ENCODE measurements at places on chromosomes 5 and 9.

- DNase-seq, result no peak
Observed at GRCh38 chr5:179872828-179873575, 14.4 kb upstream of the MRNIP start.

DNA sequence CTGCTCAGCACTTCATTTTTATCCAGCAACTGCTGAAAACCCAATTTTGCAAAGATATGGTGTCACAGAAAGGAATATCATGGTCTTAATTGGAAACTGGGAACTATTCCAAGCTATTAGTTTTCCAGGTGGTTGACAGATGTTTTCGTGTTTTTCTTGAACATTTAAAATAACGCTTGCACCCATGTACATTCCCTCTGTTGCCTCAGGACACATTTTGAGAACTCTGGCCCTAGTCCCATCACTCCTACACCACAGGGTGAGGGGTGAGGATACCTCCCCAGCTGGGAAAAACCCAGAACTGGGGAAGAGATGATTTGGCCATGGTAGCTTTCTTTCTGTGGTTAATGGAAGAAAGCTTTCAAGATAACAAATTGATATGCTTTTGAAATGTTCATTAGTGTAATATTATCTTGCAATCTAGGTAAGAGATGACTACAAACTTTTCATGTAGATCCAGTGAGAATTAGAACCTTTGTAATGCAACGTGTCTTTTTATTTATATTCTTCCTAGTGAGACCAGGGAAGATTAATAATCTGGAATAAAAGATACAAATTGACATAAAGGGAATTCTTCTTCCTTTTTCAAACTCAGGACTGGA is 627.0 kb downstream of the RAB3C start:
- DNase-seq, result peak; percentile 78

GRCh38 chr9:32942755-32943460 is 58.5 kb downstream of the APTX start:
- DNase-seq, result no peak

DNA sequence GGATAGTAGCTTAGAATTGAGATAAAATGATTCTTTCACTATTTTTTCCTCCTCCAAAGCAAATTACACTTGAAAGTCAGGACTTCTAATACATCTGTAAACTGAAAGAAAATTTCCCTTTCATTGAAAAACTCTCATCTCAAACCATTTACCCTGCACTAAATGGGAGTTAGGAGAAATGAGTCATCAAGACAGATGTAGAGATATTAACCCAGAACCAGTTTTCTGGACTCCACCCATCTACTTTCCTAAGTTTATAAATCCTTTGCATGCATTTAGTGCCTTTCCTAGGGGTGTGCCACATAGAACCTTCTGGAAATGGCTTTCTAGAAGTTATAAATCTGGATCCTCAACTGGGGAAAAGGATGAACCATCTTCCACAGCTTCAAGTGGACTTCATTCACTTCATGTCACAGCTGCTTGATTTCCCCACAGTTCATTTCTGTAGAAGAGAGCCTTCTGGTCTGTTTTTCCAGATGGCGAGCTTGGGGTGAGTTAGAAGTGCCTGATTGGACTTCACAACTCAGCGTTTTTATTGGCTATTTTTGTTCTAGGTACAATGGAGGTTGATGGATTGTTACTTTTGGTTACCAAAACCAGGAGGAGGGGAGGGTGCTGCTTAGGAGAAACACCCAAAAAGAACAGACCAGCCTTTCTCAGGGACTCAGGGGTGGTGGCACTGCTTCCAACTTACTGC is 72.5 kb upstream of the GPR151 start:
- DNase-seq, result no peak

- DNase-seq, result no peak
Observed at GRCh38 chr9:134569626-134570025, 72.0 kb upstream of the COL5A1 start.

GRCh38 chr5:156120777-156121176 is 206.2 kb upstream of the SGCD start:
- DNase-seq, result no peak

GRCh38 chr5:119708076-119708790 is 78.9 kb downstream of the FAM170A start:
- no peak for DNase-seq

DNA sequence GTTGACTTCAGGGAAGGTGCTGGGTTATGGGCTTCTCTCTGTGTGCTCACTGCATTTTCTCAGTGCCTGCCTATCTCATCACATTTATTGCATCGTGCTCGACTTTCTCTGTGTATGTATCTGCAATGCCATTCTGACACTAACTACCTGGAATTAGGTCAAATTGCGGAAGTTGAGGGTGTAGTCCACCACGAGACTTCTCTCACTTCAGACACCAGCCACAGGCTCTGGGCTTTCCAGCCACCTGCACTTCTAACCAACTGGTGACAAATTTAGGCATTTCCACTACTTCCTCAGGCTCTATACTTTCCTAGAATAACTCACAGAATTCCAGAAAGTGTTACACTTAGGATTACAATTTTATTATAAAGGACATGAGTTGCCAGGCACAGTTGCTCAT is 188.6 kb upstream of the ZNF608 start:
- DNase-seq, result no peak

DNA sequence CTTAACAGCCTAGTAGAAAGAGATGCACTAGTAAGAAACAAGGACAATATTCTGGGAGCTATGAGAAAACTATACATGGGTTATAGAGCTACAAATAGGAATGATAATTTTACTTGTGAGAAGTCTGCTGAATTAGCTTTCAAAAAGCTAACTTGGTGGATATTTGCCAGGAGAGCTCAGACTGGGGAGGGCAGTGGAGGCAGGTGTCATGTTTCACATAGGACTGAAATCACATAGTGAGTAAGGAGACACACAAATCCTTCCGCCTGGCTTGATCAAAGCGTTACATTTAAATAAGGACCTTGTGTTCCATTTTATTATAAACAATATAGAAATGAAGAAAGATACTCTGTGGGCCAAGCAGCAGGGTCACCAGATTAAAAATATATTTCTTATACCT is 235.0 kb downstream of the ISL1 start:
- DNase-seq, result no peak

DNA sequence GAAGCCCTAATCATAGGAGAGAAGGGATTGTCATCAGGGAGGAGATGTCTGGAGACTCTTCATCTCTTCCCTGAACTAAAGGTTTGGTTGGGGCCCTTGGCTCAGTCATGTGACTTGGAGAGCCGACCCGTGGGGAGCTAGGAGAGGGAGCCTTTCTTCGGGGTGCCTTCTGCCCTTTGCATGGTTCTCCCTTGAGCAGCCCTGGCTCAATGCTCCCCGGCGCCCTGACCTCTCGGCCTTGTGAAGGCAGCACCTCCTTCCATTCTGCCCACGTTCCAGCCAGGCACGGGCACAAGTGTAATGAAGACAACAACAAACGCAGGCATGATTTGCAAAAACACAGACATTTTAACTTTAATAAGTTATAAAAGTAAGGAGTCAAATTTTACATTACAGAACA is 50.4 kb downstream of the ZNF354C start:
- DNase-seq, result no peak

DNA sequence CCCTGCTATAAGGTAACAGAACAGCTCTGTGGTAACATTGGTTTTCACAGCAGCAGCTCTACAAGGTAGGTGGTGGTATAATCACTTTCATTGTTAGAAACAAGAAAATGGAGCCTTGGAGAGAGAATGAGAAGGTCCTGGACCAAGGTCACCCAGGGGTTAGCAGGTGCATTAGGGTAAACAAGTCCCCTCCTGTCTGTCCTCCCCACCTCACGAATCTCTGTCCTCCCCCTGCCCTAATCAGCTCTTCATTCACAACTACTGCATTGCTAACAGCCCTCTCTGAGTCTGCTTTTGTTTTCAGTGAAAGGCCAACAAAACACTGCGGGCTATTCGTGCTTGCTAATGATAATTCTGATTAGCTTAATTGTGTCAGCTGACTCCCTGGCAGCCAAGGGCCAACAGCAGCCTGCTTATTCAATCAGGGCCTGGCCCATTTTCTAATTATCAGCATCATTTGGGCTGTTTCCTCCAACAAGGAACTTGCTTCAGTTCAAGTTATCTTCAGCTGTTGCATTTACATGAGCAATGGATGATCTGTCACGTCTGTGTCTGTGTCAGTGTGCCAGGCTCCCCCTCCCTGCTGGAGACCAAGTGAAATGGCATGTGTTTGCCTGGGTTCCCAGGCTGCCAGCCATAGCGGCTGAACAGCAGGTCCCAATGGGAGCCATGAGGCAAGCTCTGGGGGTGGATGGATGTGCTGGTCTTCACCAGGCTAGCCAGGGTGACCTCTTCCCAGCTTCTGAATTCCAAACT is 56.7 kb upstream of the EQTN start:
- DNase-seq, result no peak

- no peak for DNase-seq
Observed at GRCh38 chr9:121451586-121451985, 48.1 kb downstream of the GGTA1 start.

DNA sequence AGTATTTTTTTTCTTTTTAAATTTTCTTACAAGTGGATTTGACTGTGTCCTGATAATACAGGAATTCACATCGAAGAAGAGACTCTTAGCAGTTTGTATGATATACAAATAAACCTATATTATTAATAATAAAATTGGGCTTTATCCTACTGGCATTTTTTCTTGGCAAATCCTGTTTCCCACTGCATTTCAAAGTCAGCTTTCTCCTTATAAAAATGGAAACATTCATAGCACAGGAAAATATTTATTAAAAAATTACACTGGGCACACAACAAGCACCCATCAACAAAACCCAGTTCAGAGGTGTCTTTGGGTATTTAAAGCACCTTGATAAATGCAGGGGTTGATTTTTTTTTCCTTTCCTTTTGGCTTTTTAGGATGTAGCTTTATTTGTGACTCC is 200.9 kb downstream of the MEF2C start:
- no peak for DNase-seq

- no peak for DNase-seq
Observed at GRCh38 chr9:92716557-92716956, 46.6 kb upstream of the IPPK start.

- DNase-seq, result peak; percentile 58
Observed at GRCh38 chr9:124810663-124811355, 33.9 kb downstream of the OLFML2A start.

GRCh38 chr5:1568201-1568979 is 44.6 kb upstream of the LPCAT1 start:
- peak; percentile 67 for DNase-seq

Measured in fibroblast of skin of left quadriceps (primary cell).